ENCODE measurements at places on chromosomes 3 and 15.

DNA sequence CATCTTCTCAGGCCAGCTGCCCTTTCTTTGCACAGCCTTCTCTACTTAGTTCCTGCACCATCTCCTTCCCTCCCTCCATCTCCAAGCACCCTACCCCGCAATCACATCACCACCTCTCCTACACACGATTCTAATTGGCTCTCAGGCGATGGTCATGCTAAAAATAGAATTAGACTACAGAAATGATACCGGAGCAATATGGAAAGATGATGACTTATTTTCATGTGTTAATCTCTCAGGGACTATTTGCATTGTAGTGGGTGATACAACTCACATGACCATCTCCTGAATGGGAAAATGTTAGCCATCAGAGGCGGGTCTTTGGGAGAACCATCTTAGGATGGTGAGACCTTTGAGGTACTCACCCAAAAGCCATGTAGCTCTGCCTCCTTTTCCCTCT lies 54.7 kb upstream of the PPARG start:
- DNase-seq = no peak

DNA sequence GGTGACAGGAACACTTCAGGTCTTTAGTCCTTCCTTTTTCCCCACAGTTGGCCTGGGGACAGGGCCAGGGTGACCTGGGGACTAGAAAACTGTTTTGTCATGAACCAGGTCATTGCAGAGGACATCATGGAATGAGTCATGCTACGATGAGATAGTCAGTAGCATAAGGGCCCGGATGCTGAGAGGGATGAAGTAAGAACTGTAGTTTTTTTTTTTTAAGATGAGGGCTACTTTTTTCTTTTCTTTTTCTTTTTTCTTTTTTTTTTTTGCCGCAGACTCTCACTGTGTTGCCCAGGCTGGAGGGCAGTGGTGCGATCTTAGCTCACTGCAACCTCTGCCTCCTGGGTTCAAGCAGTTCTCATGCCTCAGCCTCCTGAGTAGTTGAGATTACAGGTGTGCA lies 8.0 kb downstream of the MAP2K5 start:
- DNase-seq = no peak

GRCh38 chr3:186194451-186194811 lies 85.5 kb upstream of the ETV5 start:
- DNase-seq = no peak

DNA sequence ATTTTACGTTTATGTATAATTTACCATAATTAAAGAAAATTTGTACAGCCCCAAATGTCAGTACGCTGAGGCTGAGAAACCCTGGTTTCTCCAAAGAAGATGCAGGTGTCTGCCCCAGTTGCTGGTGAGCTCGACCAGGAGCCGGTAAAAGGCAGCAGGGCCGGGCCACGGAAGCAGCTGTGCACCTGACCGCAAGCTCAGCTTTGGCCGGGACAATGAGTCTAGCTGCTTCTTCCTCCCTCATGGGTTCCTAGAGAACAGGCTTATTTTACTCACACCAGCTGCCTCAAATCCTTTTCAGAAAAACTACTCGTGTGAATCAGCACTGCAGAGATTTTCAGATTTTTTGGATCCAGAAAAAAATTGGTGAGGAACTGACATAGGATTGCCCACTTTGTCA lies 18.0 kb upstream of the ZXDC start:
- no peak for DNase-seq

GRCh38 chr15:47965297-47965696 lies 155.5 kb upstream of the SLC24A5 start:
- no peak for DNase-seq

- peak; percentile 38 for DNase-seq
Measured at GRCh38 chr15:70526221-70526973, 237.0 kb downstream of the UACA start.

DNA sequence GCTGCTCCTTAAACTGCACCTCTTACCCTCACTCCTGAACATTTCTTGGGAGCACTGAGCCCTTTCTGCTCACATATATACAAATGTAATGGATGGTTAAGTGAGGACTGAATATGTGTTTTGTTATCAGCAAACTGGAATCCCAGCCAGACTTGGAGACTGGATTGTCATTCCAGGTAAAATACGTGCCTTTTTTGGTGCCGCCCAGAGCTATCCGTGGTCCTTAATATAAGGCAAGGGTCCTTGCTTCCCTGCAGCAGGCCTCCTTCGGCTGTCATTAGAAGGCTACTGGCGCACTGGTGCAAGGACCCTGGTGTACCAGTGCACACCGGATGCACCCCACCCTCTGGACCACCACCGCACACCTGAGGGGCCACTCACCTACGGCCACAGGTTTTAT lies 1.1 kb upstream of the GABRB3 start:
- no peak for DNase-seq

DNA sequence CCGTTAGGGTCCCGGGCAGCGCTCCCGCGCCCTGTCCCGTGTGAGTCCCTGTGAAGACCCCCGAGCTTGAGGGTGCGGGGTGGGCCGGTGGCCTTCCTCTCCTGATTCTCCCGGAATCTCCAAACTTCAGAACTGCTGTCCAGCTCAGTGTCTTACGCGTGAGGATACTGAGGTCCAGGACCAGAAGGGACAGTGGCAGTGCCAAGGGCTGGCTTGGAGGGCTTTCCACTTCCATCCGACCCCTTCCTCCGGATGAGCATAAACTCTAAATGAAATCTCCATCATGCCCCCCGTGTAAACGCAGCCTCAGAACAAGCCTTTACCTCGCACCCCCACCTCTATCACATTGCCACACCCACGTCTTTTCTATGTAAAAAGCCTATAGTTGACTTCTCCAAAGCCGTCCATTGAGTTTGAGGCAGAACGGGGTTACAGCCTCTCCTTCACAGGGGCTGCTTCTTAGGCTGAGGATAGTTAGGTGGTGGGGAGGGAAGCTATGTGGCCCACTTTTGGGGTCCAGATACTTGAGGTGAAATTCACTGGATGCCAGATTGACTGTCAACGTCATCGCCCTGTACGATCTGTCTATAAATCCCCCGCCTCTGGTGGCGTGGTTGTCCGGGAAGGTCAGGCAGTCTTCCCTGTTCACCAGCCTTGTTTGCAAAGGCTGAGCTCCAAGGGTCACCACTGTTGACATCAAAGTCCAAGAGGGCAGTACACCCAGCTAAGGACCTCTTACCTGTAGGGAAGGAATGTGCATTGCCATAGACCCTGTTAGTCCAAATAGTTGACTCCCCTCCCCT lies 1.1 kb downstream of the EDEM1 start:
- peak; percentile 44 for DNase-seq

GRCh38 chr3:70982700-70983140 lies 600.8 kb downstream of the FOXP1 start:
- no peak for DNase-seq

GRCh38 chr15:26967719-26968269 lies 3.2 kb upstream of the GABRG3 start:
- DNase-seq = no peak

DNA sequence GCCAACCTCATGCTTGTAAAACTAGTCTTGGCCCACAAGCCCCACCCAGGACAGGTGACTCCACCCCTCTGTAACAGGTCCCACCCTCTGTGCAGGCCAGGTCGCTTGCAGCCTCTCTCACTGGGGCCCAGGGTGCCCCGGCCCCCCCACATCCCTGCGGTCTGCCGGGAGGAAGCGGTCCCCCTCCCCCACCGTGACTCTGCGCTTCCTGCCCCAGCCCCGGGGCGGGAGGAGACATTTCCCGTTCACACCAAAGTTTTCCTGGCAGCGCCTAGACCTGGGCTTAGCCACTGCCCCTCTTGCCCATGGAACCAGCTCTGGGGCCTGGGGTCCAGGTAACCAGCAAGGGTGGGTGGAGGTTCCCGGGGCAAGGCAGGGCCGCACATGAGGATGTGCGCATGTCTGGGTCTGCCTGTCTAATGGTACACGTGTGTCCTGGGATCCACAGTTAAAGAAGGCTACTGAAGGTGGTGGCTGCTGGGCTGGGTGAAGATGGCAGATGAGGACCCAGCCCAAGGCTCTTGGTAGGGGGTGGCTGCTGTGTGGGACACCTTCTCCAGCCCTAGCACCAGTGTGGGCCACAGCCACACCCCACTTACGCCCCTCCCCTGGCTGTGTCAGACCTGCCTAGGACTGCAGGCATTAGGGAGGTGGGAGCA lies 8.4 kb downstream of the NBEAL2 start:
- DNase-seq = peak; percentile 96

DNA sequence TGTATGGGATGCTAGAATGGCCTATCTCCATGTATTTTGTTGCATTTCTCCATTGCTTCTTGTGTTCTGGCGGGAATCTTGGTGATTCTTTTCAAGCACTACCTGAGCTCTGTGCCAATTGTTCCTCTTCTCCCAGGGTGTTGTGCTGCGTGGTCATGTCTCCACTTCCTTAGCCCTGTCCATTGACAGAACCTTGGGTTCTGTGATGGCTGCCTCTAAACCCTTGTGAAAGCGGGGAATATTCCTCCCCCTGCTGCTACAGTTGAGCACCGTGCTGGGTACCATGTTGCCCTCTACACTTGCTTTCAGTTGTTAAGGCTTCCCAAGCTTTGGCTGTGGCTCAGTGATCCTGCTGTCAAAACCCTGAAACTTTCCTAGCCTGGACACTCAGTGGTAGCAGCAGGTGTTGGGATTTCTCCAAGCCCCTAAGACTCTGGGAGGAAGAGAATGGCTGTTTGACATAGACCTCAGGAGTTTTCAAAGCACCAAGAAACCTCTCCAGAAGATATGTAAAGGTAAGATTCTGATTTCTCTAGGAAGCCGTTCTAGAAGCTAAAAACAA lies 69.5 kb downstream of the MBNL1 start:
- DNase-seq = no peak

DNA sequence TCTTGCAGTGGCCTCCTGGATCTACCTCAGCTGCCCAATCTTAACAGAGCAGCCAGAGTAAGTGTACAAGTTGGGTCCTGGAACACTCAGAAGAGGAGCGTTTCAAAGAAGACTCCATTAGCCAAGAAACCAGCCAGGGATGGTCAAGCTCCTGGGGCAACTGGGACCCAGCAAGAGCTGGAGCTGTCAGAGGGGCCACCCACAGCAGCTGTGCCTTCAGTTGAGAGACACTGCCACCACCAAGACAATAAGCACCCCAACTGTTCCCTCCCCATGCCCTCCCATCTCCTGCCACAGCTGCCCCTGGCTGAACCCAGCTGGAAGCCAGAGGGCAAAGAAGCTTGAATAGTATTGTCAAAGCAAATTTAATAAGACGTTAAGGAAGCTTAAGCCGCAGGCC lies 110.6 kb upstream of the TLE3 start:
- DNase-seq = no peak

DNA sequence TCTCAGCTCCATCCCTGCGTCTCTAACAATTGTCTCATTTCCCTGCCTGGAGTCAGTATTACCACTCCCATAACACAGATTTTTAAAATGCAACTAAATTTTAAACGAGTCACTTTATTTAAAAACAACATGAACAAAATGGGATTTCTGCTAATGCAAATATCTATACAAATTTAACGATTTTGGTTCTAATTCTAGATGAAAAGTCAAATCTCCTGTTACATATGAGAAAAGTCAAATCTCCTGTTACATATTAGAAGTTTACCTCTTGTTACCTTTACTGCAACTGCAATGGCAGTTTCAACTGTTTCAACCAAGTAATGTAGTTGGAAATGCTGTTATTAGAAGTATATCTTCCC lies 578 bp upstream of the RPL39L start:
- DNase-seq = no peak

DNA sequence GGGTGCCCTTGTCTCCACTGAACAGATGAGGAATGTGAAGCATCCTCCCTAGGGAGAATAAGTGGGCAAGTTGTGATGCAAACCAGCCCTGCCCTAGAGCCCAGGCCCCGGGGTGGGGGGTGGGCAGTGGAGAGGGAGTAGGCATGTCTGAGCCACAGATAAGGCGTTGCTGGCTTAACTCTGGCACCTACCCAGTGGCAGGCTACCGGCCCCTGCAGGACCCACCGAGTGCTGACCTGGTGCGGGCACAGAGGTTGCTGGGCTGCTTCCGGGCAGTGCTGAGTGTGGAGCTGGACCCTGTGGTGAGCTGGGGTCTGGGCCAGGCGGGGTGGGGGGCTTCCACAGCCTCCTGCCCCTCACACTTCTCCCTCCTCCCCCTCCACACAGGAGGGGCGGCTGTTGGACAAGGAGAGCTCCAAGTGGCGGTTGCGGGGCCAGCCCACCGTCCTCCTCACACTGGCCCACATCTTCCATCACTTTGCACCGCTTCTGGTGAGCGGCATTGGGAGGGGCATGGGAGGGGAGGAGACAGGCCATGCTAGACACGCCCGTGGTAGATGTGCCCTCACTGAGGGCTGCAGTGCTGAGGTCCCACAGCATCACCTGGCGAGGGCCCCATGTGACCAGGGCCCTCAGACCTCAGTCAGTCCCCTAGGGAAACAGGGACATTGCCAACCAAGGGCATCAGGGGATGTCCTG lies 10.1 kb downstream of the RNF123 start:
- DNase-seq = no peak

DNA sequence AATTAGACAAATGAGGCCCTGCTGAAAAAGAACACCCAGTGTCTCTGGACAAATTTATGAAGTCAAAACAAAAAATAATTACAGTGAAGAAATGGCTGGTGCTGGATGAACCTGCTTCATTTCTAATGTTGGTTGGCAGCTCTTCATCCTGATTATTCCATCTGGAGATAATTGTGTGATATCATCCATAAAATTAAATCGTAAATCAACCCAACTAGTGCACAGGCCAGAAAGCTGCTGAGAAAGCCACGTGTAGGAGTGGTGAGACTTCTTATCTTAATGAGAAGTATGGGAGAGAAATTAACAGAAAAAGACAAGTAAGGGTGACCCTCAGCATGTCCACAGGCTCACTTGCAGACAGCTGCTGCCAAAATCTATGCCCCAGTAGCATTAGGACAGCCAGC lies 465.2 kb upstream of the TGFBR2 start:
- no peak for DNase-seq

DNA sequence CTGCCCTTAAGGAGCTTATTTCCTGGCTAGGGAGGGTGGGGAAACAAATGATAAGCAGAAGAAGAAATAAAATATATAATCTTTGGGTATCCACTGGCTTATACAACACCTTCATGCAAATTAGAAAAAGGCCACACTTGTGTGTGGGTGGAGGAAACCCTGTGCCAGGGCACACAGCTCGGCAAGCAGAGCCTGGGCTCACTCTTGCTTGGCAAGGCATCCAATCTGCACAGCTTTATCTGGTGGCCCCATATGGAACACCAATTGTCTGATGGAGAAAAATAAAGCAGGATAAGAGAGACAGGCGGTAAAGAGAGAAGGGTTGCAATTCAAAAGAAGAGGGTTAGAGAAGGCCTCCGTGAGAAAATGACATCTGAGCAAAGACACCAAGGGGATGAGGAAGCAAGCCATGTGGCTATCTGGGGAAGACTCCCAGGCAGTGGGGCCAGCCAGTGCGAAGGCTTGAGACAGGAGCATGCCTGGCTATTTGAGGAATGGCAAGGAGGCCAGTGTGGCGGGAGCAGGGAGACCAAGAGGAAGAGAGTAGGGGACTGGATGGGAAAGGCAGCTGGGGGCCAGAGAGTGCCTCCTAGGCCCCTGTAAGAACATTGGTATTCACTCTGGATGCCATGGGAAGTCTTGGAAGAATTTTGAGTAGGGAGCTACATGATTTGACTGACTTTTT lies 22.5 kb upstream of the VPS8 start:
- DNase-seq = no peak

GRCh38 chr3:37031096-37031682 lies 37.9 kb downstream of the MLH1 start:
- no peak for DNase-seq
